NCI-H2029 (cell line): ENCODE measurements at places on chromosomes 3 and 15.

- no peak for DNase-seq
Measured at GRCh38 chr3:44993471-44994205, 17.6 kb downstream of the EXOSC7 start.

DNA sequence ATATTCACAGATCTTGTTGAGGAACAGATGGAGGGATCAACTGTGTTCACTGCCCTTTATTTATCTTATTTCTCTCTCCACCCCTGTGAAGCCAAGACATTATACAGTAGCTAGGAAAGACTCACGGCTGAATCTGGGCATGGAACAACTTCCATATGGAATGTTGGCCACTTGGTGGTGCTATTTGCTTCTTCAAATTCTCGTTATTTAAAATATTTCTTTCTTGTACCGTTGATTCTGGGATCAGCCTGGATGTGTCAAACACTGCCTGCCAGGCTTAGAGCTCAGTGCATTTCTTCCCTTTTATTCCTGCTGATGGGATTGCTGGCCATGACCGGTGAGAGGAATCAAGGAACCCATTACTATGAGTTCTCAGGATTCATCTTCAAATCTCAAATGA is 17.5 kb upstream of the GASK1A start:
- DNase-seq = peak; percentile 42

- DNase-seq = no peak
Measured at GRCh38 chr15:60005352-60006202, 1.5 kb downstream of the FOXB1 start.

GRCh38 chr3:128624526-128625138 is 26.0 kb downstream of the RPN1 start:
- DNase-seq = no peak

DNA sequence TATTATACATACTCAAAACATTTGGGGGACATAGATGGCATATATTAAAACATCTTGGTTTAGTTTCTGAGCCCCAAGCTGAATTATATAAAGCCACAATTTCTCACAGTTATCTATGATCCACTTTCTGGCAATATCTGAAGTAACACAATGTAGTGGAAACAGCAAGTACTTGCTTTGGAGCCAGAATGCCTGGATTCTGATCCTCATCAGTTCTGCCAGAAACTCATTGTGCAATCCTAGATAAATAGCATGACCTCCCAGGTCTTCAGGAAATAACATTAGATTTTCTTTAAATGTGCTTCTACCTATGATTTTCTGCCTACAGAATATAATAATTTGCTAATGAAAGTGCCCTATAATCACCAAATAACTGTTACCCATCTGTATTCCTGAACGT is 544.9 kb downstream of the NAALADL2 start:
- no peak for DNase-seq

DNA sequence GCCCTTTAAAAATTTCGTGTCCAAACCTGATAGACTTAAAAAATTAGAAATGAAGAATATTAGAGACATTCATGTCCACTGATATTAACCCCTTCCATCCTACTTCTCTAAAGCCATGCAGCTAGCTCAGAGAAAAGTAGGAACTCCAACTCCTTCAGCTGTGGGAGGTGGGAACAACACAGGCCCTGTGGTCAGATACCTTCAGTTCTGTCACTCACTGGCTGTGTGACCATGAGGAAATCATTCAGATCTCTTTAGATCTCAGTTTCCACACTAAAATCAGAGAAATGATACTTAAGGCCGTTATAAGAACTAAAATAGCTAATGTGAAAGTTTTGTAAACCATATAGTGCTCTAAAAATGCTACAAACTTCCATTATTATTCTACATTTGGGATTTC is 209.8 kb downstream of the TNIK start:
- DNase-seq = no peak

- no peak for DNase-seq
Measured at GRCh38 chr3:176741664-176742047, 455.6 kb downstream of the TBL1XR1 start.

GRCh38 chr3:190617185-190617584 is 103.3 kb downstream of the IL1RAP start:
- no peak for DNase-seq

GRCh38 chr3:56795097-56795828 is 6.5 kb downstream of the ARHGEF3 start:
- no peak for DNase-seq
